ENCODE measurements at places on chromosomes 2 and 18.

GRCh38 chr18:11501352-11501751 is 108.0 kb upstream of the SLC35G4 start:
- no peak for DNase-seq

GRCh38 chr2:198188982-198189381 is 384.6 kb downstream of the PLCL1 start:
- no peak for DNase-seq

DNA sequence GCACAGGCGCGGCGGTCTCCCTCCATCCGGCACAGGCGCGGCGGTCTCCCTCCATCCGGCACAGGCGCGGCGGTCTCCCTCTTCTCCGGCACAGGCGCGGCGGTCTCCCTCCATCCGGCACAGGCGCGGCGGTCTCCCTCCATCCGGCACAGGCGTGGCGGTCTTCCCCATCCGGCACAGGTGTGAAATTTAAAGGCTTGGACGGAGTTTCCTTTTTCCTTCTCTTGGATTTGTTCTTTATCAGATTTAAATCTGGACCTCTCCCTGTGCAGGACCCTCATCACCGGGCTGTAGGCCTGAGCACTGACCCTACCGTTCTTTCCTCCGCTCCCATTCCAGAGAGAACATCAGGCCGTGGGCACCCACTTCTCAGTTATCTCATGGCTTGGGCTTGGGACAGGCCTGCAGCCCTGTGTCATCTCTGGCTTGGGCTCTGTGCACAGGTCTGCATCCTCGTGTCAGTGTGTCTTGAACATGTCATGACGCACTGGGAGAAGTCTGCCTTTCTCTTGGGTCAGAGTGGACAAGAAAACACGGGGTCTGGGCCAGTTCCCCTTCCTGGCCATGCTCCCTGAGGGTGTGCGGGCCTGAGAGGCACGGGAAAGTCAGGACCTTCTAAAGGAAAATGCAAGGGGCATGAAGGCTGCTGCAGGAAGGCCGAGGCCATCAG is 53.9 kb upstream of the PXDN start:
- DNase-seq, result no peak

GRCh38 chr2:9762164-9762563 is 81.1 kb upstream of the TAF1B start:
- no peak for DNase-seq

DNA sequence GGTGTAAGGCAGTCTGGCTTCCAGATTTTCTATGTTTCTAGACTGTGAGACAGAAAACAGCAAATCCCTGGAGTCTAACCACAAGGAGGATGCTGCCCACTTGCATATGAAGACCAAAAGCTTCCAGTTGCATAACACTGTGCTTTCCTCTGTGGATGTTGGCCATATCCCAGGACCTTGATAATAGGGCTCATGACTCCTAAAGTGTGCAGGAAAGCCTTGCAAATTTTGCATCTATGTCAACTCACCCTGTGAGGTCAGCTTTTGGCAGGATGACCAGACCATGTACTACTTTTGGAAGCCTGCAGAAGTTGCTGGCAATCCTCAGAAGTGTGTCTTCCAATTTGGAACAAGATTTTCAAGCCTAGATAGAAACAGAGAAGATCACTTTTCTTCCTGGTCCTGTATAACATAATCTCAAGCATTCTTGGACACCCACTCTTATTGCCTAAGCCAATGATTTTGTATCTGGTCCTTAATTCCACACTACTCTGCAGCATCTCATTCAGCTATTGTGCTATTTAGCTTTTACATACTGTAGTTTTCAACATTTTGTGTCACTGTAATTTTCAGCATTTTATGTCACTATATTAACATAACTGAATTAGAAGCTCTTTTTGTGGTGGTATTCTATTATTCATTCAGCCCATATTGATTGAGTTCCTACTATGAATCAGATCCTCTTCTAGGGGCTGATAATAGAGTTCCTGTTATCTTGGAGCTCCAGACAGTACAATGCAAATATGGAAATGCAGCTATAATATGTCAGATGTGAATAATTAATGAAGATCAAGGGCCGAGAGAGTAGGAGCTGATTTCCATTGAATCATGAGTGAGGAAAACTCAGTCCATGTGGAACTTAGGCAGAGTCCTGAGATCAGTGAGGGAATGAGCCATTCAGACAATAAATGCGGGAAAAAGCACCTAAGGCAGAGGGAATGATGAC is 85.3 kb upstream of the RAB27B start:
- DNase-seq, result peak; percentile 94

DNA sequence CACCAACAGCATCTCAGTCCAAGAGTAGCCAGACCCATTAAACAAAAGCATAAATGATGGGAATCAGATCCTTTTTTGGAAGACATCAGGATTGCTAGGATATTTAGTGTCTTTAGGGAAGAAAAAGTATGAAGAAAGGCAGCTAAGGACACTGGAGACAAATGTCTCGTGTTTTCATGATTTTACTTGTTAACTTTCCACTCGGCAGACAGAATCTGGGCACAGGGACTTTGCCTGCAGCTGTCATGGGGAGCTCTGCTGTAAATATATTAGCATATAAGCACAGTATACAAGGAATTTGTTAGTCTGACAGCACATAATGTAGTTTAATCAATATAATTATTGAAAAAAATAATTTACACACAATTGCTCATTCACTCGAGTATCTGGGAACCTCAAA is 718.3 kb downstream of the NRXN1 start:
- DNase-seq, result no peak

GRCh38 chr2:32946314-32947075 is at the start of gene LTBP1:
TSS of gene LTBP1 (plus strand) at chr2:32946953. CDS start at chr2:32947325, 372 bp downstream.
- peak; percentile 93 for DNase-seq

- no peak for DNase-seq
Measured at GRCh38 chr18:32460171-32460731, 10.4 kb downstream of the GAREM1 start.

- no peak for DNase-seq
Measured at GRCh38 chr2:26982102-26982742, 11.8 kb downstream of the MAPRE3 start.

DNA sequence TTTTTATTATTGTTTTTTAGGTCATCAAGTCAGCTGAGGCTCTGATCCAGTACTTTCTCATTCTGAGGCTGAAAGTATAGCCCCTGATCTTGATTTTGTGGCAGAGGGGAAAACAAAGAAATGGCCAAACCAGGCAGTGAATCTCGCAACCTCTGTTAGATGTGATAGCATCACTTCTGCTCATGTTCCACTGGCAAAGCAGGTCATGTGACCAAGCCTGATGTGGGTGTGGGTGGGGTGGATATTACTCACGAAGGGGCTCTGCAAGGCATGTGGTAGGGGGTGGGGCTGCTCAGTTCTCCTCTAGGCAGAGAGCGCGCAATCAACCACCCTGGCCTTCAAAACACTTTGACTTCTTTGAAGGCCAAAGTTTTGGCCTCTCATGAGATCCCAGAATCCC is 254.2 kb downstream of the MYCN start:
- DNase-seq, result no peak

- no peak for DNase-seq
Measured at GRCh38 chr2:120118018-120118417, 105.1 kb downstream of the EPB41L5 start.

DNA sequence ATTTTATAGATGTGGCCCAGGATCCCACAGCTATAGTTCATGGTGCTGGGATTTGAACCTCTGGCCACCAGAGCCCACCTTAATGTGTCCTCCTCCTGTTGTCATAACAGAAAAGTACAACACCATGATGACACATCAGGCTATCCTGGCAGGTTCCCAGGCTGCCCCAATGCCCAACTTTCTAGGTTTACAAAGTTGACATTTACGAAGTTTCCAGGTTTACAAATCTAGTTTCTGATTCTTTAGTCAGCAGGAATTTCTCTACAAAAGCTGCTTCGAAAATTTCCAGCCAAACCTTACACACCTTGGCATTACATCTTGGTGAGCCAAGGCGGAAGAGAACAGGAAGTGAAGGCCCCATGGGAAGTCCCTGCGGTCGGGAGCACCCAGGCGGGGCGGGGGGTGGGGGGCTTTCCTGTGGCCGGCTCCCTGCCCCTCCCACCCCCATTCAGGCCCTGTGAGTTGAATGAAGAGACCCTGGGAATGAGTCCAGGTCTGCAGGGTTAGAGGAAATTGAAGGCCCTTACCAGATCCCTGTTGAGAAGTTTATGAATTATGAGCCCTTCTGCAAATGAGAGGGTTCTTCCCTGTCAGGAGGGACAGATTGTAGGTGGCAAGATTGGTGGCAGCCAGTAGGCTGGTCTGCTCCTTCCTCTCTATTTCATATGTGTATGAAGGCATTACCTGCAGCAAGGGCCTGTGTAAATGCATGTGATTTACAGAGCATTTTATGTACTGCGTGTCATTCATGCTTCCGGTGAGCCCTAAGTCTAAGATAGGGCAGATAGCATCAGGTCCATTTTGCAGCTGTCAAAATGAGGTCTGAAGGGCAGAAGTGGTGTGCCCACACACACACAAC is 11.1 kb upstream of the IL1RN start:
- DNase-seq, result no peak

- DNase-seq, result no peak
Measured at GRCh38 chr2:217621391-217621801, 381.4 kb downstream of the TNS1 start.

GRCh38 chr2:163471947-163472346 is 263.9 kb downstream of the FIGN start:
- peak; percentile 28 for DNase-seq

DNA sequence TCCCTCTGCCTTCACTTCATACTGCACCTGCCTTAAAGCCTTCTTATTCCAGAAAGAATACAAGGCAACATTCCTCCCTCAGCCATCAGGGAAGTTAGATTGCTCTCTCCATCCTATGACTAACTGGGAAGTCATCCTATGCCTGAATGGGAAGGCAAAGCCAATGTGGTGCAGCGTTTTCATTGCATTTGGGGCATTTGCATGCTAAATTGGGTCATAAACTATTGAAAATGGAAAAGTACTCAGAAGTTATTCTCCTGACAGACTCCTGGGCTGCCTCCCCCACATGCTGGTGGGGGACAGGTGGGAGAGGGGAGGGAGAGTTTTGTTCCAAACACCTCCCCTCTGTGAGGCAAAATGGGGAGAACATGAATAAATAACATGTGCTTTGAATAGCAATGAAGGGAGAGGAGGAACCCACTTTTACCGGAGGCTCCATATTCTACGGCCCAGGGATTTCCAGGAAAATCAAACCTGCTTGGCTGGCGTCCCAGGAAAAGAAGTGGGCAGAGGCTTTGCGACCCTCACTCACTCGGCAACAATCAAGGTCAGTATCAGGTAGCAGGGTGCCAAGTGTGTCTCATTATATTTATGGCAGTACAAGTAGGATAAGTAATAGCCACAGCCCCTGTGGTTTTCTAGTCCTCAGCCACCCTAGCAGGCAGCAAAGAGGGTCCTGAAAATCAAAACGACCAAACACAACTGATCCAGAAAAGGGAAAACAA is 84.1 kb downstream of the BOD1L2 start:
- DNase-seq, result no peak

DNA sequence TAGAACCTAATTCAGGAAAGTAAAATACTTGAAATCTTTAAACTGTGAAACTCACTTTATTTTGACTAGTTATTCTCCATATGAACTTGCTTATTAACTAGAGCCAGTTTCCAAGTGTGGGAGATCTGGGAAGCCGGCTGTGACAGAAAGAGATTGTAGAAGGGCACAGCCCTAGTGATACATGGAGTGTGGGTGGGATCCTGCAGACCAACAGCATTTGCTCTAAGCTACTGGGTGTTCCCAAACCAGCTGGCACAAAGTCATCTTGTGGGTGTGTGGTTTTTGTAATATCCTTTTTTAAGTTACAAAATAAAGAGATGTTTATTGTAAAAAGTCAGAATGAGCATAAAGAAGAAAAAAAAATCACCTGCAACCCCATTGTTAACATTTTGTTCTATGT is 3.4 kb downstream of the DUSP19 start:
- peak; percentile 54 for DNase-seq

DNA sequence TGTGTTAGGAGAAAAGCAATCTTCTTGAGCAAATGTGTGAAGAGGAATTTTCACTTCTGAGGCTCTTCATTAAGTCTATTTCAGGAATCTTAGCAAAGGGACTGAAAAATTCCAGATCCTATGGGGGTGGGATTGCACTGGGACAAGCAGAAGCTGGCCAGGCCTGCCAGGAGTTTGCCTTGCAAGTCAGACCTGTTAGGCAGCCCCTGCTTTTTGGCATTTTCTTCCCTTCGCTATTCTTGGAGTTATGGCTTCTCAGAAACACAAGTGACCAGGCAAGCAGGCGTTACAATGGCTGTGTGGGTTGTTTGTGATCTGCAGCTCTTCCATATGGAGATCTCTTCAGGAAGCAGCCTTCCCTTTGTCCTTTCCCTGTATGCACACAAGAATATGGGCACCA is 8.0 kb upstream of the CCDC85A start:
- no peak for DNase-seq

DNA sequence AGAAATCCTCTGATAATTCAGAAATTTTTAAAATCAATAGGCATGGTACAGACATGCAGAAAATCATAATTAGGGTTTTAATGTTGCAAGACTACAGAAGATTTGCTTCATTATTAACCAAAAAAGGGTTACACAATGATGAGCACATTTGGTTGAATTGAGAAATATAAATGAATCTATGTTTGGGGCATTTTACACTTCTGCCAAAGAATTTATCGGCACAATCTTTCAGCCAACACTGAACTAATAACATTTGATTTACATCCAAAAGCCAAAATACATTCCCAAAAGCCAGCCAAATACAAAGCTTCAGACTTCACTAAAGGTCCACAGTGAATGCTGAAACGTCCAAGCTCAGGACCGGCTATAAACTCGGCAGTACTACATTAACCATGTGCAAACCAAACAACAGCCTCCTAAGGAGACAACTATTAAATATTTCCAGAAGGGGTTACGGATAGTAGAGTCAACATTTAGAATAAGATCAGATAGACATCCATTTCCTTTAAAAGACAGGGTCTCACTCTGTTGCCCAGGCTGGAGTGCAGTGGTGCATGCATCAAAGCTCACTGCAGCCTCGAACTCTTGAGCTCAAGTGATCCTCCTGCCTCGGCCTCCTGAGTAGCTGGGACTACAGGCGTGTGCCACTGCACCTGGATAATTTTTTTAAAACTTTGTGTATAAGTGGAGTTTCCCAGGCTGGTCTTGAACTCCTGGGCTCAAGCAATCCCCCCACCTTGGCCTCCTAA is 29.4 kb downstream of the SPRED2 start:
- DNase-seq, result peak; percentile 59

DNA sequence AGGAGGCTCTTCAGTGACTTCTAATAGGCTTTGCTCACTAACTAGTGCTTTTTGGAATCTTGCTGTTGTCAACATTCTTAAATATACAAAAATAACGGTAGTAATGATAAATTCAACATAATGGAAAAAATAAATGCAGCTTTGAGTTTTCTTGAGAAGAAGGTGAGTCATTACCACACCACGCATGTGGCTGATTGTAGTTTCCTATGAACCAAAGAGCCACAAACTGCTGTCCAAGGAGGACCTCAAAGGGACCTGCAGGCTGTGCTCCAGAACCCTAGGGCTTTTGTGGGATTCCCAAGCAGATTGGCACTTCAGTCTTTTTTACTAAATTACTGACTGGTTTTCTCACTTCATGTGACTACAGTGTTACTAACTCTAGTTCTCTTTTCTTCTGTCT is 66.7 kb downstream of the TPGS2 start:
- DNase-seq, result no peak

DNA sequence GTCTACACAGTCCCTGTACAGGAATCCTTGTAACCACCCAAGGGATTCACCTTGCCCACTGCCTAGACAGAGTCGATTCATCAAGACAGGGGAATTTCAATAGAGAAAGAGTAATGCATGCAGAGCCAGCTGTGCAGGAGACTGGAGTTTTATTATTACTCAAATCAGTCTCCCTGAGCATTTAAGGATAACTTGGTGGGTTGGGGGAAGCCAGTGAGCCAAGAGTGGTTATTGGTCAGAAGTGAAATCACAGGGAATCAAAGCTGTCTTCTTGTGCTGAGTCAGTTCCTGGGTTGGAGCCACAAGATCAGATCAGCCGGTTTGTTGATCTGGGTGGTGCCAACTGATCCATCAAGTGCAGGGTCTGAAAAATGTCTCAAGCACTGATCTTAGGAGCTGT is 17.8 kb upstream of the FAM98A start:
- DNase-seq, result no peak

Measured in adipocyte (in vitro differentiated cells).